Right cardiac atrium (tissue), 5 donors: ENCODE measurements at places on chromosomes 3 and 15.

GRCh38 chr3:189630767-189631372 is 319 bp upstream of the TP63 start:
- no peak for DNase-seq

- no peak for DNase-seq
These were observed 105.3 kb downstream of the LSM3 start for GRCh38 chr3:14283813-14284438.

DNA sequence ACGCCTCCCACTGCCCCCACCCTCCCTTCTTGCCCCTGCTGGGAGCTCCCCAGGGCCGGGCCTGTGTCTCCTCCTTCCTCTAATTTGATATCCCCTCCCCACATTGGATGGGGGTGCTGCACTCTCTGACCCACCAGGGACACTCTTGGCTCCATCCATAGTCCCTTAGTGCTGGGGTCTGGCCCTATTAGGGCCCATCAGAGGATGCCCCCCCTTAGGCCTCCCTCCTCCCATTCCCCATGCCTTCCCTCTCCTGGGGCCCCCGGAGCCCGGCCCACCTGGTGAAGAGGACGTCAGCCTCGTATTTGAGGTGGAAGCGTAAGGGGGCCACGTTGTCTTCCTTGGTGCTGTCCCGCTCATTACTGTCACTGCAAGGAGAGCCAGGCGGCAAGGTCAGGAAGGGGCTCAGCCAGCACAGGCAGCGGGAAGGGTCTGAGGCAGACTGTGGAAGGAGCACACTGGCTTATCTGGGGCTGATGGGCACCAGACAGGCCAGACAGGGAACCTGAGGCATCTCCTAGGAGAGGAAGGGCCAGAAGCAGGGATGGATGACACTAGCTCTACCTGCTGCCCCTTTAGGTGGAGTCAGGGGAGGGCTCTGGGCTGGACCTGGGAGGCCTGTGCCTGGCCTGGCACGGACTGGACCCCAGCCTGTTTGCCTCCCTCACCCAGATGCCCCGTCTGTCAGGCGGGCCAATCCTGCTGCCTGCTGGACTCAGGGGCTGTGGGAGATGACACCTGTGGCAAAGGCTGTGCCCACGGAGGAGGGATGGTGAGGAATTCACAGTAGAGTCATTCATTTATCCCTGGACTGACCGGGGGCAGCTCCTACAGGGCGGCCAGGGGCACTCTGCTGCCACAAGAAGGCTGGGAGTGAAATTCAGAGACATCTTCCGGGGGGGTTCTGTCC is 36.2 kb downstream of the FEM1B start:
- DNase-seq = no peak

DNA sequence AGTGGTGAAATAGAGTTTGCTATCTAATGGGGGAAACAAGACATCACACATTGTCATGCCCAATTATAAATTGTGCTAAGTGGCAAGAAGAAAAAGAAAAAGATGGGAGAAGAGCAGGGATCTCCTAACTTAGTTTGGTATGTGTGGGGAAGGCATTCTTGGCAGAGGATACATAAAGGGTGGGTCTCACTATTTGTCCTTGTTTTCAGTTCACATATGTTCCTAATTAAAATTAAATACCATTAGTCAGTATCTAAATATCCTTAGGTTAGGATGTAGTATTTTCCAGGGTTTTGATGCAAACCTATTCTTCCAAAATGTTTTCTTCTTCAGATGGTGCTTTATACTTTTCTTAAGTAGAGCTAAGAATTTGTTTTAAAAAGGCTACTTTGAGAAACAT is 173.7 kb downstream of the B3GALNT1 start:
- DNase-seq = no peak
